ENCODE measurements at places on chromosomes 7 and 10.
A peak's percentile ranks its signal among the peaks of the same experiment; 100 is the strongest.

DNA sequence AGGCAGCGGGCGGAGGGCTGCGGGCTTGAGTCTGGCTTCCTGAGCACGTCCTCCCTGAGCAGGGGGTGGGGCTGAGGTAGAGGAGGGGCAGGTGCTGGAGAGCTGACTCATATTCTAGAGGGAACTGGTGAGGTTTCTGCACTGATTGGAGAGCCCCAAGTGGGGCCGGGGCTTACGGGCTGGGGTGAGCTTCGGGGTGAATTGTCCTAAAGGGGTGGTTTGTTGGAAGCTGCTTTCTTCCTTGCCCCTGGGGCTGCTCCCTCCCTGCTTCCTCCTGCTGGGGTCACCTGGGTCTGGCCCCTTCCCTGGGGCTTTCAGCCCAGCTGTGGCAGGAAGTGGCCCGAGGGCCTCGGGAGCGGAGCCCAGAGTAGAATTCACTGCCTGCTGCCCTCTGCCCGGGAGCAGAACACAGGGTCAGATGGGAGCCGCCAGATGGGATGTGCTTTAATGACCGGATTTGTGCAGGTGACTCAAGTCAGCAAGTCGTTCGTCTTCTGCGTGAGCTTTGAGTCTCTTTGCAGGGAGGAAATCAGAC, 48.6 kb downstream of the FAM20C start:
- DNase-seq: no peak

DNA sequence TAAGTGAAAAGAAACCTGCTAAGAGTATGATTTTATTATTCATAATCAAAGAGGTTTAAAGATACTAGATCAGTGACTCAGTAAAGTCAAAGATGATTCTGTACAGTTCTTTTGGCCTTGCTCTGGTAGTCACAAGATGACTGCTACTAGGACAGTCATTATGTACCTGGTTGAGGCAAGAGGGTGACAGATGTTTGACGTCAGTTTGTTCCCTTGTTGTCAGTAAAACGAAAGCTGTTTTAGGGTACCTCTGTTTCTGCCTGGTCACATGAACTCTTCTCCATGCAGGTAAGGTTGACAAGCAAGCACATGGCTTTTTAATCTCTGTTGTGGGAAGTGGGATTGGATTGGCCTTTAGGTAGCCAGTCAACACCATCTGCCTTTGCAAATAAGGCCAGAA, 308.0 kb downstream of the EXOC4 start:
- DNase-seq: no peak

GRCh38 chr10:94183666-94184264, 179.0 kb downstream of the NOC3L start:
- DNase-seq: peak; percentile 58

- no peak for DNase-seq
Measured at GRCh38 chr7:151244196-151244840, 4.2 kb downstream of the SMARCD3 start.

GRCh38 chr7:82021036-82021435, 251.2 kb upstream of the HGF start:
- no peak for DNase-seq

- no peak for DNase-seq
Measured at GRCh38 chr10:79468015-79468560, 22.7 kb upstream of the ZCCHC24 start.

GRCh38 chr10:101130984-101131961, at the start of gene TLX1:
Gene TLX1, plus strand, starts transcription at chr10:101131300. Its CDS starts 242 bp downstream, at chr10:101131542.
- no peak for DNase-seq

DNA sequence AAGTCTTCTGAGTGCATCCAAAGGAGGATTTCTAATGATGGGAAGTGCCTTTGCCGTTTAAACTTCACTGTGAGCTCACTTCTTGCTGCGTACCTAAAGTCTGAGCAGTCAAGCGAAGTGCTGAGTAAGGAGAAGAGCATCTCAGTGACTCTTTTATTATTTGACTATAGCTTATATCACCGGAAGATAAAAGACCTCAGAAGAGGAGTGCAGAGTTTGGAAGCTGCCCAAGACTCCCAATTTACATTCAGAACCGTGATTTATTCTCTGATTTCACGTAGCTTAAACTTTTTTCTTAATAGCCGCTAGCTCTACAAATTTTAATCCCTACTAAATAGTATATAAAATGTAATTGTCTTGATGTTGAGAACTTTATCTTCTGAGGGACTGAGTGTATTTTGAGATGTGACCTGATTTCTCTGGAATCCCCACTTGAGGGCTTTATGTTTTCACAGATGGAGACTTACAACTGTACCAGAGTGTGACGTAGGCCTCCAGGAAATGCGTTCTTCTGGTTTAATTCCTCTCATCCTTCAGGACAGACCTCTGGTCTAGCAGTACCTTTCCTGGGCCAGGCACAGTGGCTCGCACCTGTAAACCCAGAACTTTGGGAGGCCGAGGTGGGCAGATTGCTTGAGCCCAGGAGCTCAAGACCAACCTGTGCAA, 51.1 kb downstream of the CAMK1D start:
- peak; percentile 49 for DNase-seq

DNA sequence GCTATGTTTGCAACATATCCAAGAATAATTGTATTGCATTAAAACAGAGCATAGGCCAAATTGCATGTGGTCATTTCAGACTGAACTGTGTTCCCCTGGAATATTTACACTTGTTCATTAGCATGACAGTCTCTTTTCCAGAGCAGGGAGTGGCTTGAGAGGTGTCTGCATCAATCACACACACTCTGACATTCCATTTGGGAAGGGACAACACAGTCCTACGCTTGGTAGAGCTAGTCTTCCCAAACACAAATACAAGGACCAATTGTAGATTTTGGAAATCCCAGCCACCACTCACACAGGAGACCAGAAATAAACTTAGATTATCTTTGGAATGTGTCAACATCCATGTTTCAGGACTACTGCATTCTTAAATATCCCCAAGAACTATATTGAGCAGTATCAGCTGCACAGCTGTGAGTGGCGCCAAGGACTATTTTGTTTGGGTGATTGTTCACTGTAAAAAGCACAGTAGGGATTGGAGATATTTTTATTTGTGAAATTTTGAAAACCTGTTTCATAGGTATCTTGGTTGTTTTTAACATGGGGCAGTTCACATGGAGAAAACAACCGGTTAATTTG, 93.6 kb upstream of the PRR15 start:
- no peak for DNase-seq

DNA sequence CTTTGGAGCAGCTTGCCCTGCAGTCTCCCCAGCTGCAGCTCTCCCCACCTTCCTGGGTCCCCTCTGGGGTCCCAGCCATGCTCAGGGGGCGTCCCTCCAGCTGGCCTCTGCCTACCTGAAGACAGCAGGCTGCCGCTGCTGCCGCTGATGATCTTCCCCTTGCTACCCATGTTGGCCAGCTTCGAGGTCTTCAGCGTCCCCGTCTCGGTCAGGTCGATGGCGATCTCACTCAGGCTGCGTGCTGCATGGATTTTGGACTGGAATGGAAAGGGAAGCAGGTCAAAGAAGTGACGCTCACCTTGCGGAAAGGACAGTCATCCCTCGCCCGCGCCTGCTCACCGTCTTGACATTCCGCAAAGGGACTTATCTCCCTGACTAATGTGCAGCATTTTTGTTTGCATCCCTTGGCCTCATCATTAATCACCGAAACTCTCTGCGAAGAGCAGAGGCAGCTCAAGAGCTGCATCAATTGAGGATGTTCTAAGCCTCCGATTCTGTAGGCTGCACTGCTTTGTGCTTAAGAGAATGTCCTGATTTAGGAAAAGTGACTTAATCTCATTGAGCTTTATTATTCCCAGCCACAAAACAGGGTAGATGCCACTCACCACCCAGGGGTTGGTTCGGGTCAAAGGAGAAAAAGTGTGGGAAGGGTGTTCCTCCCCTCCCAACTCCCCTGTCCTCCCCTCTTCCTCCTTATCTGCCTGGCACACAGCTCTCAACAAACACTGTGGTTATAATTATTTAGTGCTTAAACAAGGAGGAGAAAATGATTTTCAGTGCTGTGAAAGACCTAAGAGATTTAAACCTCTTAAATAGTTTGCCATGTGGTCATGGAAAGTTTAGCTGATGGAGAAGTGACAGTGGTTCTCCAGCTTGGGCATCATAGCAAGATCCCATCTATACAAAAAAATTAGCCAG, 107.3 kb downstream of the PRPF18 start:
- DNase-seq: no peak

DNA sequence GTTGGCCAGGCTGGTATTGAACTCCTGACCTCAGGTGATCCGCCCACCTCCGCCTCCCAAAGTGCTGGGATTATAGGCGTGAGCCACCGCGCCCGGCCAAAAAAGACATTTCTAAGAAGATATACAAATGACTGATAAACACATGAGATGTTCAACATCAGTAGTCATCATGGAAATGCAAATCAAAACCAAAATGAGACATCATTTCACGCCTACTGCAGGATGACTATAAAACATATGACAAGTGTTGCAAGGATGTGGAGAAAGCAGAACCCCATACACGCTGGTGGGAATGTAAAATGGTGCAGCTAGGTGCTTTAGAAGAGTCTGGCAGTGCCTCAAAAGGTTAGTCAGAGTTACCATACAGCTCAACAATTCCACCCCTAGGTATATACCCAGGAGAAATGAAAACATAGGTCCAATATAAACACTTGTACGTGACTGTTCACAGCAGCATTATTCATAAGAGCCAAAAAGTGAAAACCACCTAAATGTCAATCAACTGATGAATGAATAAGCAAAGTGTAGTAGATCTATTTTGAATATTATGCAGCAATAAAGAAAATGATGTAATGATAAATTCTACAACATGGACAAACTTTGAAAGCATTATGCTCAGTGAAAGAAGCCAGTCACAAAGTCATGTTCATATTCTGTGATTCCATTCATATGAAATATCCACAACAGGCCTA, 24.5 kb downstream of the TMEM209 start:
- DNase-seq: no peak

DNA sequence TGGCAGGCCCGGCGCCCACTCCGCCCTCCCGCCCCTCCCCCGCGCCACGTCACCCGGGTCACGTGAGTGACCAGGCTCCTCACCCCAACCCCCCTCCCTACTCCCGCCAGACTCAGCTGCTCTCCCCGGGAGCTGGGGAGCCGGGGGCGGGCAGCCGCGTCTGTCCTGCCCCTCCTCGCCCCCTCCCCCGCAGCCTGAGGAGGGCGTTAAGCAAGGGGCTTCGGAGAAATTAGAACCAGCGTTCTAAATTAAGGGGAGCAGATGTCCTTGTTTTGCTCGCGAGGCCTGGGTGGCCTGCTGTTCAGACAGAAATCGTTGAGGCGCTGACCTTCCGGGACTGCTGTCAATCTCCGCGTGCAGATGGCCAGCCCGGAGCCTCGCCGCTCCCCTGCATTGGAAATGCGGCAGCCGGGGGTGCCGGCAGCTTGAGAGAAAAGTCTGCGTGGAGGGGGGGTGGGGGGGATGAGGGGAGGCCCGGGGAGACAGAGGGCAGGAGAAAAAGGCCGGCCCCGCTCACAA, 102.2 kb upstream of the ZNF438 start:
- DNase-seq: no peak

GRCh38 chr10:38043516-38043915, 33.0 kb downstream of the ZNF33A start:
- DNase-seq: no peak

DNA sequence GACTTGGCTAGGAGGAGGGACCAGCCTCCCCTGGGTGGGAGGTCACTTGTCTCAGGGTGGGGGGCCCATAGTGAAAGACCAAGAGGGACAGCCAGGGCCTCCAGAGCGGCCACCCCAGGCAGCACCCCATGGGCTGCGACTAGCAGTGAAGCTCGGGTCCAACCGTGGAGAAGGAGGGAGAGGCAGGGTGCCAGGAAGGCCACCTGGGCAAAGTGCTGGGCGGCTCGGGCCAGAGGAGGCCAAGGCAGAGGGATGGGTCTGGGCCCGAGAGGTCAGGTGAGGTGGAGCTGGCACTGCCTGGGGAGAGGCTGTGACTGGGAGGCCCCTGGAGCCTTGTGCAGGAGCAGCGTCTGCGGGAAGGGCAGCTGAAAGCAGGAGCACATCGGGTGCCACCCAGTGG, 41.8 kb downstream of the CLRN3 start:
- no peak for DNase-seq

DNA sequence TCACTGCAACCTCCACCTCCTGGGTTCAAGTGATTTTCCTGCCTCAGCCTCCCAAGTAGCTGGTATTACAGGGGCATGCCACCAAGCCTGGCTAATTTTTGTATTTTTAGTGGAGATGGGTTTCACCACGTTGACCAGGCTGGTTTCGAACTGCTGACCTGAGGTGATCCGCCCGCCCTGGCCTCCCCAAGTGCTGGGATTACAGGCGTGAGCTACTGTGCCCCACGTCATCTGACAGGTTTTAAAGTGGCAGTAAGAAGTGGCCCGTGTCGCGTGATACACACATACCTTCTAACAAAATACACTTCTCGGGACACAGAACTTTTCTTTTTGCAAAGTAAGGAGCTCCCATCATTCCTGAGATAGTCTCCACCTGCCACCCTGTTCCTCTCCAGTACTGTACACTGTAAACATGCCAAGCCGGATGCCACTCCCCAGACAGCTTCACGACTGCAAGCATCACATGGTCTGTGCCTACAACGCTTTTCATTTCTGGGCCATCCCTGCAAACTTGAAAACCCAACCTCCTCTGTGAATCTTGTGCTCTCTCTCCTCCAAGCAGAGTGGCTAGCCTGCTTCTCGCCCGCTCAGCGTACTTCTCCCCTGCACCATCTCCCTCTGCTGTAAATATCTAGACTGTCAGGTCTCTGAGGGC, 256.3 kb upstream of the KLF14 start:
- DNase-seq: no peak

DNA sequence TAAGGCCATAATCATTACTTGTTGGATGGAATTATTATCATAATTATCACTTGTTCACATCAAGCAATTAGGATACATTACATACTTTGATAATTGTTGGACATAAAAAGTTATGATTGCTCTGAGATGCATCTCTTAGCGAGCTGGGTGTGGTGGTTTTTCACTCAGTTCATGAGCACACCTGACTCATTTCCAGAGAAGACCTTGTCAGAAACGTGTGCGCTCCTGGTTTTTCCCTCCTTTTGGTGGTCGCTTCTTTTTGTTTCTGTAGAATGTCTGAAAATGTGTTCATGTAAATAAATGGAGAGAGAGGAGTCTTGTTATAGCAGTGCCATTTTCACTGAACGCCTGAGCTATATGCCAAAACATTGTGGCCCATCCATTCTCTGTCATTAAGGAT, 141.3 kb downstream of the PAXIP1 start:
- no peak for DNase-seq

All from kidney epithelial cell (primary cell).